ENCODE measurements at places on chromosomes 13 and 19.

- no peak for DNase-seq
Measured at GRCh38 chr13:43383498-43384165, 360.2 kb downstream of the DNAJC15 start.

- DNase-seq = peak; percentile 62
Measured at GRCh38 chr19:45973553-45974338, at the start of gene NOVA2. Gene NOVA2 (minus strand): TSS chr19:45973865. CDS start chr19:45973351, 514 bp downstream.

DNA sequence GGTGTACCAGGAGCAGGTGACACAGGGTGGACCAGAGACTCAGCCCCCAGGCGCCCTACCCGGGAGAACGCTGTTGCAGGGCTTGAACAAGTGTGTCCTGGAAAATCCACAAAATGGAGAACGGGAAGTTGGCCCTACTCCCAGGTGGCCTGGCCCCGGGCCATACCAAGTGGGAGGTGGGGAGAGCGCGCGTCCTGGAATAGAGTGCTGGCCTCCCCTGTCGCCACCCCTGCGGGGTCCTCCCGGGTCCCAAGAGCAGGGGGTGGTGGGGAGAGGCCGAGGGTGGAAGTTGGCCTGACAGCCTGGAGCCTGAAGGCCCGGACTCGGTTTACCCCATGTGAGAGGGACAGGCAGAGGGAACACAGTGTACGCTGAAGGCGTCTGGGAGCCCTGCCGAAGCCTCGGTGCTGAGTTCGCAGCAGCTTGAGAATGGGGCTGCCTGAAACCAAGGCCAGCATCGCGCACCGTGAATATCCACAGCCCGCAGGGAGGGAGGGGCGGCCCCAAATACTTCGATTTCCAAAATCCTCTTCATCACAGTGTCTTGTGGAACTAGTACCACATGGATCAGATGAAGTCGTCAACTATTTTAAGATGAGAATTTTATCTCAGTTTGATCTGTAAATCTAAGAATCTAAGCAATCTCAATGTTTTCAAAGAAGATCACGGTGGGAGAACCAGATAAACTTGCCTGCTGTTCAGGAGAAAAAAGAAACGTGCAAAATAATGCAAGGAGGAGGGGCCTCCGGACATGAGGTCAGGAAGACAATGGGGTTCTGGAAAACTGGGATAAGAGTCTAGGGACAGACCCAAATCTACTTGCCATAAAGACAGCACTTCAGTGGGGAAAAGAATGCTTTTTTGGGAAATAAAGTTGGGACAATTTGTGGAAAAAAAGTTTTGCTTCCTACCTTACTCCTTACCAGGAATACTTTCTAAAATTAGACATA is 10.4 kb upstream of the KLF16 start:
- DNase-seq = no peak

- no peak for DNase-seq
Measured at GRCh38 chr19:55370305-55370988, at the start of gene IL11. Gene IL11 (minus strand): TSS chr19:55370463. CDS start chr19:55370310, 153 bp downstream.

GRCh38 chr19:21691661-21692060 is 75.7 kb downstream of the ZNF100 start:
- DNase-seq = no peak

DNA sequence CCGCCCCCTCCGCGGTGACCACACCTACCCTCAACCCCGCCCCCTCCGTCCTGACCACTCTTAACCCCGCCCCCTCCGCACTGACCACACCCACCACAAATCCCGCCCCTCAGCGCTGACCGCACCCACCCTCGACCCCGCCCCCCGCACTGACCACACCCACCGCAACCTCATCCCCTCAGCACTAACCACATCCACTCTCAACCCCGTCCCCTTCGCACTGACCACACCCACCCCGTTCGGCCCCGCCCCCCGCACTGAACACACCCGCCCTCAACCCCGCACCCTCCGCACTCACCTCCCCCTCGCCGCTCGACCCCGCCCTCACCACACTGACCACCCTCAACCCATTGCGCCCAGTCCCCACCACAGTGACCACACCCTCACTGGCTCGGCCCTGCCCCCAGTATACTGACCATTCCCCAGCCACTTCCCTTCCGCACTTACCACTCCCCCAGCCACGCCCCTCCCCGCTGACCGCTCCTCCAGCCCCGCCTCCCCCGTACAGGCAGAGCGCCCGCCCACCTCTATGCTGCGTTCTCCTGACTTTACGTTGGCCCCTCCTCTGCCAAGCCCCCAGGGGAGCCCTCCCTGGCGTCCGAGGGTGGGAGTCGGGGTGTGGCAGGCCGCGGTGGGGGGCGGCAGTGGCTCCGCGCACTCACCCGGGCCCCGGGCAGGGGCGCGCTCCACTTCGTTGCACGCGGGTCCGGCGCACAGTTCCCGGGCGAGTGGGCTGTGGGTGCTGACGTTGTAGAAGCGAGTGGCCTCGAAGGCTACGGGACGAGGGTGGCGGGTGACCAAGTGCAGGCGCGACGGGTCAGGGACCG is 8.4 kb downstream of the F2RL3 start:
- no peak for DNase-seq

DNA sequence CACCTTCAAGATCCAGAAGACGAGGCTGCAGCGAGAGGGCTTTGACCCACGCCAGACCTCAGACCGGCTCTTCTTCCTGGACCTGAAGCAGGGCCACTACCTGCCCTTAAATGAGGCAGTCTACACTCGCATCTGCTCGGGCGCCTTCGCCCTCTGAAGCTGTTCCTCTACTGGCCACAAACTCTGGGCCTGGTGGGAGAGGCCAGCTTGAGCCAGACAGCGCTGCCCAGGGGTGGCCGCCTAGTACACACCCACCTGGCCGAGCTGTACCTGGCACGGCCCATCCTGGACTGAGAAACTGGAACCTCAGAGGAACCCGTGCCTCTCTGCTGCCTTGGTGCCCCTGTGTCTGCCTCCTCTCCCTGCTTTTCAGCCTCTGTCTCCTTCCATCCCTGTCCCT is 7.0 kb upstream of the PGLS start:
- DNase-seq = no peak

GRCh38 chr19:58326501-58326913 is 287 bp upstream of the ZSCAN22 start:
- DNase-seq = no peak

GRCh38 chr13:83853771-83854170 is 28.5 kb downstream of the SLITRK1 start:
- no peak for DNase-seq

DNA sequence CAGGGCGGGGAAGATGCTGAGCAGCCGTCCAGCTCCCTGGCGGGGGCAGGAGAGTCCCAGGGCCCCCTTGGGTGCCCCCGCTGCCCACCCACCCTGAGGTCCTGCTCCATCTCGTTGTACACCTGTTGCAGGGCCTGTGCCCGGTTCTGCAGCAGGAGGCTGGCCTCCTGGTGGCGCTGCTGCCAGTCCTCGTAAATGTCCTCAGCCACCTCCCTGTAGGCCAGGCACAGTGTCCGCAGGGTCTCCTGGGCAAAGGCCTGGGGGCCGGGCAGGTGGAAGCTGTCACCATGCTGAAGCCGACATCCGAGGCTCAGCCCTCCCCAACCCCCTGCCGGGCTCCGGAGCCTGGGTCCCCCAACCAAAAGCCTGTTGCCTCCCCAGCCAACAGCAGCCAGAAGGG is 20.2 kb downstream of the ATP8B3 start:
- DNase-seq = no peak

DNA sequence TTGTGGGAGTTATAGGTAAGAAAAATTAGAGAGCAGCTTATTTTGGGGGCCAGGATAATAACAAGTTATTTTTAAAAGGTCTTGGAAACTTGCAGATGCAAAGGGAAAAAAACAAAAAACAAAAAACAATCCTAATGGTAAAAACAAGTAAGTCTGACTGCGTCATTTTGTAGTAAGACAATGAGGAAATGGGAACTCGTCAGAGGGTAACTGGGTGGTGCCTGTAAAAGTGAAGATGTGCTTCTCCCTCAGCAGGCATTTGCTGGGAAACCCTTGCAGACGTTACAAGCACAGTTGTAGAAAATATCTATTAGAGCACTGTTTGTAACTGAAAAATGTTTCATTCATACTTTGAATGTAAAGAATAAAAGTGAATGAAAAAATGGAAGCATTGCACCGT is 2.2 kb upstream of the TNFSF13B start:
- no peak for DNase-seq

DNA sequence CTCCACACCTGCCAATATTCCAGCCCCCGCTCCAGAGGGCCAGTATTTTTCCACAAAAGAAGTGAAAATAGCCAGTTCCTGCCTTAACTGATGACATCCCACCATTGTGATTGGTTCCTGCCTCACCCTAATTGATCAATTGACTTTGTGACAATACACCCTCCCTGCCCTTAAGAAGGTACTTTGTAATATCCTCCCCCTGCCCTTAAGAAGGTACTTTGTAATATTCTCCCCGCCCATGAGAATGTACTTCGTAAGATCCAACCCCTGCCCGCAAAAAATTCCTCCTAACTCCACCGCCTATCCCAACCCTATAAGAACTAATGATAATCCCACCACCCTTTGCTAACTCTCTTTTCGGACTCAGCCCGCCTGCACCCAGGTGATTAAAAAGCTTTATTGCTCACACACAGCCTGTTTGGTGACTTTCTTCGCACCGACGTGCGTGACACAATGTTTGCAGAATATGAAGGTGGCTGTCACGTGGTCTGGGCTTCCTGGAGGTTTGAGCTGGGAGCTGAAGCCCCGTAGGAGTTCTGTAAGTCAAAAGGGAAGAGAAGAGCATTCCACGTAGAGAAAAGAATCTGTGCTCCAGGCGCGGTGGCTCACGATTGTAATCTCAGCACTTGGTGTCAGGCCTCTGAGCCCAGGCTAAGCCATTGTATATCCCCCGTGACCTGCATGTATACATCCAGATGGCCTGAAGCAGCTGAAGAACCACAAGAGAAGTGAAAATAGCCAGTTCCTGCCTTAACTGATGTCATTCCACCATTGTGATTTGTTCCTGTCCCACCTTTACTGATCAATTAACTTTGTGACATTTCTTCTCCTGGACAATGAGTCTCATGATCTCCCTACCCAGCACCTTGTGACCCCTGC is 6.2 kb upstream of the FUT3 start:
- no peak for DNase-seq

DNA sequence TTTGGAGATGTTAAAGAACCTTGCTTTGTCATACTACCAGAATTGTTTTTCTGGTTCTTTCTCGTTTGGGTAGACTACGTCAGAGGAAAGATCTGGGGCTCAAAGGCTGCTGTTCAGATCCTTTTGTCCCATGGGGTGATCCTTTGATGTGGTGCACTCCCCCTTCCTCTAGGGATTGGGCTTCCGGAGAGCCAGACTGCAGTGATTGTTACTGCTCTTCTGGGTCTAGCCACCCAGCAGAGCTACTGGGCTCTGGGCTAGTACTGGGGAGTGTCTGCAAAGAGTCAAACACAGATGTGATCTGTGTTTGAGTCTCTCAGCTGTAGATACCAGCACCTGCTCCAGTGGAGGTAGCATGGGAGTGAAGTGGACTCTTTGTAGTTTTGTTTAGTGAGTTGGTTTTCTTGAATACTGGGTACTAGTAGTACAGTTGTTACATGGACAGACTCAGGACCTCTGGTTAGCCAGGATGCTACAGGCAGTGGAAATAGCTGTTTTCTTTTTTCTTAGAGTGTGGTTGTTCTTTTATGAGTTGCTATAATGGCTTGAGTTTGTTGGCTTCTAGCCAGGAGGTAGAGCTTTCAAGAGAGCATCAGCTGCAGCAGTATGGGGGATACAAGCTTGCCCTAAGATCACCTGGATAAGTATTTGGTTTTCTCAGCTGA is 34.4 kb downstream of the DNAJC15 start:
- no peak for DNase-seq

DNA sequence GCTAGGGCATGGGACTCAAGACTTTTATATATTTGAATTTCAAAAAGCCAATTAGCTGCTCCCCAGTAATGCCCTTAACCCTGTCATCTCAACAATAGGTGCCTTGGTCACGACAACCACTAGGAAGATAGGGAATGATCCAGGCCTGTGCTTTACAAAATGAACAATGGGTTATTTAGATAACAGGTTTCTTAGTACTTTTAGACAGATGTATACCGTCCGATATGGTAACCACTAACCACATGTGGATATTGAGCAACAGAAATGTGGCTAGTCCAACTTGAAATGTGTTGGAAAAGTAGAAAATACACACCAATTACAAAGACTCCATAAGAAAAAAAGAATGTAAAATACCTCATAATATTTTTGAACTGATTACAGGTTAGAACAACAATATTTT is 201.2 kb downstream of the LHFPL6 start:
- no peak for DNase-seq

GRCh38 chr13:70218618-70219017 is 110.4 kb upstream of the KLHL1 start:
- DNase-seq = no peak

DNA sequence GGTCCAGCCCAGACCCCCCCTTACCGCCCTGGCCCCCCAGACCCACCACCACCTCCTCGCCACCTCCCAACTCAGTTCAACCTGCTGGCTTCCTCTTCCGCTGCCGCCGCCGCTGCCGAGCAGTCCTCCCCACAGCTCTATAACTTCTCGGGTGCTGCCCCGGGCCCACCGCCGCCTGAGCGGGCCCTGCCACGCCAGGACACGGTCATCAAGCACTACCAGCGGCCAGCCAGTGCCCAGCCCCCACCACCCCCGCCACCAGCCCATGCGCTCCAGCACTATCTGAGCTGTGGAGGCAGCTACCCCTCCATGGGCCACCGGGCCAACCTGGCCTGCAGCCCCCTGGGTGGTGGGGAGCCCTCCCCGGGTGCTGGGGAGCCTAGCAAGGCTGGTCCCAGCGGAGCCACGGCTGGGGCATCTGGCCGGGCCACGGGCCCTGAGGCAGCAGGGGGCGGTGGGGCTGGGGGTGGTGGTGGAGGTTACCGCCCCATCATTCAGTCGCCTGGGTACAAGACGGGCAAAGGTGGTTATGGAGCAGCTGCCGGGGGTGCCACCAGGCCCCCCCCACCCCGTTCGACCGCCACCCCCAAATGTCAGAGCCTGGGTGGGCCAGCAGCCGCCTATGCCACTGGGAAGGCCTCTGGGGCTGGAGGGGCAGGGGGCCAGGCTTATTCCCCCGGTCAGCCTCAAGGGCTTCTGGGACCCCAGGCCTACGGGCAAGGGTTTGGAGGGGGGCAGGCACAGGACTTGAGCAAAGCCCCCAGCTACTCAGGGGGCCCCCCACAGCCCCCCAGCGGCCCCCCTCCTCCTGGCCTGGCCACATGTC is 4.2 kb downstream of the PRR12 start:
- DNase-seq = no peak

- no peak for DNase-seq
Measured at GRCh38 chr19:52666506-52666905, 28.4 kb upstream of the ZNF83 start.

Measured in NCI-H1694 (cell line).